ENCODE measurements at places on chromosomes 5 and 9.

GRCh38 chr5:107426872-107427271, 243.9 kb downstream of the EFNA5 start:
- DNase-seq = no peak

- no peak for DNase-seq
These were observed 12.2 kb upstream of the STC2 start for GRCh38 chr5:173340451-173340850.

- DNase-seq = no peak
These were observed 36.6 kb downstream of the FAM240B start for GRCh38 chr9:38683336-38683735.

GRCh38 chr9:106560540-106560939, 302.4 kb upstream of the ZNF462 start:
- DNase-seq = no peak

GRCh38 chr9:113581865-113582697, 118.6 kb downstream of the RGS3 start:
- no peak for DNase-seq

DNA sequence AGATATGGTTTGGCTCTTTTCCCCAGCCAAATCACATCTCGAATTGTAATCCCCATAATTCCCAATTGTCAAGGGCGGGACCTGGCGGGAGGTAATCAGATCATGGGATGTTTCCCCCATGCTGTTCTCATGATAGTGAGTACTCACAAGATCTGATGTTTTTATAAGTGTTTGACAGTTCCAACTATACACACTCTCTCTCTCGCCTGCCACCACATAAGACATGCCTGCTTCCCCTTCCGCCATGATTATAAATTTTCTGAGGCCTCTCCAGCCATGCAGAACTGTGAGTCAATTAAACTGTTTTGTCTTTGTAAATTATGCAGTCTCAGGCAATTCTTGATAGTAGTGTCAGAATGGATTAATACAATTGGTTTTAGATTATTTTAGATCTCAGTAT, 475.7 kb upstream of the CYLC2 start:
- no peak for DNase-seq

DNA sequence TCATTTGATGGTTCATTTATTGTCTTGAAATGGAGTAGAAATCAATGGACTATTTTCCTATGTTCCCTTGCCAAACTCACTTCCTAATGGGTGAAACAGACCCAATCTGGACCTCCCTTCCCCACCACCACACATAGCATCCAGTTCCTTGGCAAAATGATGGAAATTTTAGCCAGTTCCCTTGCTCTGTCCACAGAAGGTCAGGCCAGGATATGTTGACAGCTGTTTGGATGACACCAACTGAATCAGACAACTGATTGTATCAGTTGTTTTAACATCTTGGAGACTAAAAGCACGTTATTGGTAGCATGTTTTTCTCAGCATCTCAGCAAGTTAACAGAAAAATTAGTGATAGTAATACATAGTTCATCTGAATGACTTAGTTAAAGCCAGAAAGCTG, 534.8 kb downstream of the PSAT1 start:
- DNase-seq = no peak
